ENCODE measurements at places on chromosomes 5 and 9.

- no peak for DNase-seq
These were observed 607 bp downstream of the FAXDC2 start for GRCh38 chr5:154849791-154850201.

DNA sequence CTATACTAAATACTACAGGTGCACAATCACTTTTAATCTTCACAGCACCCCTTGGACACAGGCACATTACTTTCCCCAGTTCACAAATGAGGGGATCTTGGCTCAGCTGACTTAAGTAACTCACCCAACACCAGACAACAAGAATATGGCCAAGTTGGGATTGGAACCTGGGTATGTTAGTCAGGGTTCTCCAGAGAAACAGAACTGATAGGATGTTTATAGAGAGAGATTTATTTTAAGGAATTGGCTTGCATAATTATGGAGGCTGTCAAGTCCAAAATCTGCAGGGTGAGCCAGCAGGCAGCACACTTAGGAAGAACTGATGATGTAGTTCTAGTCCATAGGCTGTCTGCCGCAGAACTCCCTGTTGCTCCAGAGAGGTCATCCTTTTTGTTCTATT is 312.9 kb downstream of the MAN2A1 start:
- DNase-seq, result no peak

GRCh38 chr9:127633216-127633862 is 21.3 kb downstream of the STXBP1 start:
- no peak for DNase-seq

- no peak for DNase-seq
These were observed 213.5 kb downstream of the FANCC start for GRCh38 chr9:95103871-95104580.

GRCh38 chr9:33081128-33081851 is 4.8 kb upstream of the SMU1 start:
- DNase-seq, result peak; percentile 81

GRCh38 chr5:80755626-80756025 is 100.8 kb upstream of the DHFR start:
- DNase-seq, result peak; percentile 30

GRCh38 chr9:27763831-27764230 is 190.6 kb upstream of the C9orf72 start:
- no peak for DNase-seq

- no peak for DNase-seq
These were observed 152.5 kb upstream of the NFIB start for GRCh38 chr9:14466429-14466818.

DNA sequence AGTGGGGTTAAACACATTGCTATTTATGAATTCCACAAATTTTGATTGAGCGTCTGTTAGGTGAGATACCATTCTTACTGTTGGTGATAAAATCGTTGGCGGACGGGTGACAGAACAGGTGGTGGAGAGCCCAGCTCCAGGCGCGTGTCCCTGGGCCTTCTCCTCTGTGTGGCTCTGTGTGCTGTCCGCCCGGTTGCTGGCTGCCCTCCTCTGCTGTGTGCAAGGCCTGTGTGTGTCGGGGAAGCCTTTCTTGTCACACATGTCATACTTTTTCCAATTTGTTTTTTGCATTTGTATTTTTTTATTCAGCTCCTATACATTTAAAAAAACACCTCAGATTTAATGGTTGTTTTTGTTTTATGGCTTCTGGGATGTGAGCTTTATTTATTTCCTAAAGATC is 33.9 kb downstream of the TENT4A start:
- no peak for DNase-seq

GRCh38 chr5:181107699-181108098 is 23.3 kb downstream of the OR2V1 start:
- no peak for DNase-seq

DNA sequence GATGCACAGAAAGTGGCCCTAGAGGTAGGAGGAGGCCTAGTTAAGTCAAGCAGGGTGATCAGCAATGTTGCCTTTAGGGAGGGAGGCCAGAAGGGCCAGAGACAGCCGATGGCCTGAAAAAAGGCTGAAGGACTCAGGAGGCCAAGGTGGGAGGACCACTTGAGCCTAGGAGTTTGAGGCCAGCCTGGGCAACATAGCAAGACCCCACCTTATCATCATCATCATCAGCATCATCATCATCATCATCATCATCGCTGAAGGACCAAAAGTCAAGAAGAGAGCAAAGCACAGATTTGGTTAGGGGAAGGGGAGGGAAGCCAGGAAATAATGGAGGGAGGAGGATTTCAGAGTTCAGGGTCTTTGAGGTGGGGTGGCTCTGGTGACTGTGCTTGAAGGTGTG is 74.3 kb downstream of the RALGPS1 start:
- no peak for DNase-seq

DNA sequence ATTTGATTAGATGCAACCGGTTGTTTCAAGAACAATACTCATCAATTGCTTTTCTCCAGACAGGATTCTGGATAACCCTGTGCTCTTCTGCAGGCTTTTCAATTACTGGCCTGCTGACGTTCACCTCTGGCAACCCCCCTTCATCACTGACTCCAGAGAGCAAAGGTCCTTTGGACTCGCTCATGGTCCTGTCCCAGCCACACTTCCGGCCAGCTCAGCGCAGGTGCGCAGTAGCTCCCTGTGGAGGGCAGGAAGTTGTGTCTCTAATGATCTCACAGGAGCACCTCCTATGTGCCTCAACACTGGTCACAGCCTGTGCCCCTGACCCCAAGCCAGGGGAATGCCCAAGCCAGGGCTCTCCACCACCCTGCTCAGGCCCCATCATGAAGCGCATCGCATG is 44.0 kb downstream of the OLFM1 start:
- DNase-seq, result no peak

DNA sequence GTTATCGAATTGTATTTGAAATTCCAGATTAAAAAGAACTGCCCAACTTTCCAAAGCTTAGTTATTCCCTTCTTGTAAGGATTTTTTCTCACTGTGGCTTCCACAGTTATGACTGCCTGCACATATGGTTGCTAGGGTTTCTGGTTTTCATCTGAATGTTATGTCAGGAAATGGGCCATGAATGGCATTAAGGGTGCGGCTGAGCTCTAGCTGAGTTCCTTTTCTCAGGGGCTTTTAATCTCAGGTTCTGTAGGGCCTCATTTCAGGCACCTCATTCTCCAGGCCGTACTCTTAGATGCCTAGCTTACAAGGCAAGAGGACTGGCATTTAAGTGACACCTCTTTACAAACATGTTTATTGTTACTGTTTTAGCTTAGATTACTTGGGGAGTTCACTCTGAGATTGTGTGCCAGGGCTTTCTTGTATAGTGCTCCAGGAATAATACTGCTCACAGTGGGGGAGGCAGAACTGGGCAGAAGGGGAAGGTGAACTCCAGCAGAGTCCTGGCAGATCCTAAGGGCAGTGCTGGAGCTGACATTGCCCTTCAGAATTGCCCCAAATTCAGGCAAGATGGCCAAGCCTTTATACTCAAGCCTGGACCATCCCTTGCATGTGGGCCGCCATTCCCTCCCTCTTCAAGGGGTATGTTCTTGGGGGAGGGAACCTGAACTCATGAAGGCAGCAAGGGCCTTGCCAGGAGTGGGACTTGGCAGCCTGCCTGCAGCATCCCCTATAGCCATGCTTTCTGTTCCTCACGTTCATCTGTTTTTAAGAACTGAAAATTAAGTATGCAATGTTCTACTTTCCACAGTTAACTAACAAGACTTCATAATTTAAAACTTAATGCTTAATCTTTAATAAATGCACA is 111.5 kb downstream of the KDM4C start:
- no peak for DNase-seq

- DNase-seq, result no peak
These were observed 35.7 kb upstream of the CDH18 start for GRCh38 chr5:20023686-20024180.

GRCh38 chr9:14219850-14220249 is 94.1 kb downstream of the NFIB start:
- DNase-seq, result no peak

DNA sequence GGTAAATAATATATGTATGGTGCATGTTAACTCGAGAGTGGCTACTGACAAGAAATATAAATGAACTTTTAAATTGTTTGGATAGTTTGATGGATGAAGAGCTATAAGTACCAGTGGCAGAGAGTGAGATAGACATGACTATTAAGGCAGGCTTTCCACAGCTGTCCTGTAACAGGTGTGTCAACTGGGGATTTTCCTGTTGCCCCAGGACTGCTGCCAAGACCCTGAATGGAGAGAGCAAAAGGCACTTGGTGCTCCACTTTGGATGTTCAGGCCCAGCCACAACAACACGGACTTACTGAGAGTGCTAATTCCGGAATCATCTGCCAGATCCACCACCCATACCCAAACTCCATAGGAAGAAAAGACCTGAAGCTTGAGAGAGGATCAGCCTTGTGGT is 215.1 kb downstream of the SEC61B start:
- DNase-seq, result no peak

DNA sequence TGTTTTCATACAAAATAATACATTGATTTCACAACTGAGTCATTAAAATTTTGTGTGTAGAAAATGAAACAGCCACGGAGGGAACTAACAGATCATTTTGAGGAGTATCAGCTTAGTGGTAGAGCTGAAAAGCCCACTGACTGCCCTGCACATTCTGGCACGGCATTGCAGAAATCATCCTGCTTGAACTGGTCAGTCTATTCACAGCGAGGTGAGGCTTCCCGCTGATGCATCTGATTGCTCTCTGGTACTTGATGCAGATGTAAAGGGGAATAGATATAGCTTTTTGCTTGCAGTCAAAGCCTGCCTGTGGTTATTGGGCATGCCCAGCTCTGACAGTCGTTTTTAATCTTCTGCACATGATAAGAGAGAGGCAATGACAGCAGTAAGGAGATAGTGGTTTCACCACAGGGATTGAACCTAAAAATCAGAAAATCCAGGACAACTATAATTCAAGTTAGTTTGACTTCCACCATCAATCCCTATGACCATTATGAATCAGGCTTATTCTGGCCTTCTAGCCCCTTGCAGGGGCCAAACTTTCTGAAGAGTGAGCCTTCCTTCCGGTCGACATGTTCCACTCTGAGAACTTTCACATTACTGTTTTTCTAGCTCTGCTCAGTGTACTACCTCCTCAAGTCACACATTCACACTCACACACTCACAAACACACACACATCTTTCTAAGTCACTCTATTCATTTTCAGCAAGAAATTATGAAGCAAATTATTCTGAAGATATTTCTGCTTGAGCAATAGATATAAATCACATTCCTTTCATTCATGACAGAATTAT is 782.8 kb upstream of the NUDT12 start:
- no peak for DNase-seq

DNA sequence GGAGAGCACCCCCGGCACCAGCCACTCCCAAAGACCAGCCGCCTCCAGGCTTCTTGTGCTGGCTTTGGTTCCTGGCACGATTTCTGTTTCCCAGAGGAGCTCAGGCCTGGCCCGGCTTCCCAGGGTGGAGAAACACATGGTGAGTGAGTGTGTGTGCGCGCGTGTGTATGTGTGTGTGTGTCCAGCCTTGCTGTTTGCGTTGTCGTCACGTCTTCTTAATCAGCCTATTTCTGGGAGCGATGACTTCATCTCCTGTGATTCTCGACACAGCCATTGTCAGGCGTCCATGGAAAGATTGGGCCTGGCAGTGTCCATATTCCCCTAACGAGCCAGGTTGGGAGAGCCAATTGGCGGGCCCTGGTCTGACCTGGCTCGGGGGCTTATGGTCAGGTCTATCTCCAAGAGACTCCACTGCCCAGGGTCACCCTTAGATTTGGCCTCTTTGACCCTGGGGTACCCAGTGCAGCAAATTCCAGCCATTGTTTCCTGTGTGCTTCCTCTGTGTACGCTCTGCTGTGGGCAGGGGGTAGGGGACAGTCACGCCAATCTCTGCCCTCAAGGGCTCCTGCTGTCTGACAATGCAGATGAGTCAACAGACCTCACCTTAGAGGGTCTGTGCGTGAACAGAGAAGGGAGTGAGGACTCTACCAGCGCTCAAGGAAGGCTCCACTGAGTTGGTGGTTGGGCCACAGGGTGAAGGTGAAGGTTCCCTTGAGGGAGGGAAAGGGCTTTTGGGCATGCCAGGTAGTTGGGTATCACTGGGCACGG is 73.8 kb downstream of the DAB2IP start:
- no peak for DNase-seq

GRCh38 chr9:83315649-83316048 is 222.6 kb downstream of the FRMD3 start:
- no peak for DNase-seq

- no peak for DNase-seq
These were observed 61.1 kb upstream of the LPAR1 start for GRCh38 chr9:111099199-111100008.

GRCh38 chr5:90421136-90421535 is 11.6 kb upstream of the CETN3 start:
- DNase-seq, result no peak

GRCh38 chr5:131587541-131587940 is 47.5 kb downstream of the RAPGEF6 start:
- DNase-seq, result no peak

DNA sequence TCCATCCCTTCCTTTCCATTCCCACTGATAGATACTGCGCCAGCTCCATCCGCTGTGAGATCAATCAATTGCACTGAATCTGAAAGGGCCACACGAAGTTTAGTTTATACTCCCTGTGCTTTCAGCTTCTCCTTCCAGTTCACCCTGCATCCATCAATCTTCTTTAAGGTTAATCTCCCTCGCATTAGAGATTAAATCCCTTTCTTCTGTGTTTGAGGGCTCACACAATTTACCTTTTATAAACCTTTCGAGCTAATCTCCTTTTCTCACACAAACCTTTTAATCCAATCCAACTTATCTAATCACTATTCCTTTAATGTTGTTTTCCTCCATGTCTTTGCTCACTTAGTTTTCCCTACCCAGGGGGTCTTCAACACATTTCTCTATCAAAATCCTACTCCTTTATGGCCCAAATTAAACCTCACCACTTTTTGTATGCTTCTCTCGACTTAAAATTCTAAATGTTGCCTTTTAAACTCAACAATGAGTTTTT is 64.6 kb upstream of the HAPLN1 start:
- DNase-seq, result no peak

- DNase-seq, result no peak
These were observed 17.3 kb upstream of the FAM240B start for GRCh38 chr9:38737246-38737645.

GRCh38 chr9:98230789-98231188 is 24.7 kb downstream of the TBC1D2 start:
- no peak for DNase-seq

DNA sequence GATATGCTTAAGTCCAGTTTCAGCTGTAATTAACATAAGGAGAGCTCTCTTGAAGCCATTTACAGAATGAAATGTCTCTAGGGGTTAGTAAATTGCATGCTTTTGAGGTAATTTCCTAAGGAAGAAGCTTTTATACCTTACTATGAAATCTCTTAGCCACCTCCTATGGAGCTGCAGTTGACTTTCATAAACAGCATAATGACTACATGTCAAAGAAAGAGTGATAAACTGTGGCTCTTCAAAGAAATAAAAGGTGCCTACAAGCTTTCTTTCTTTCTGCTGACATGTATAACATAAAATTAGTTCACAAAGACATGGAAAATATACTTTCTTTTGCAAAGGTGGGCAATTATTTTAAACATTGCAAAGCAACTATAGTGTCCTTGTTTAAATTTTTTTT is 90.8 kb downstream of the TMEM167A start:
- no peak for DNase-seq

DNA sequence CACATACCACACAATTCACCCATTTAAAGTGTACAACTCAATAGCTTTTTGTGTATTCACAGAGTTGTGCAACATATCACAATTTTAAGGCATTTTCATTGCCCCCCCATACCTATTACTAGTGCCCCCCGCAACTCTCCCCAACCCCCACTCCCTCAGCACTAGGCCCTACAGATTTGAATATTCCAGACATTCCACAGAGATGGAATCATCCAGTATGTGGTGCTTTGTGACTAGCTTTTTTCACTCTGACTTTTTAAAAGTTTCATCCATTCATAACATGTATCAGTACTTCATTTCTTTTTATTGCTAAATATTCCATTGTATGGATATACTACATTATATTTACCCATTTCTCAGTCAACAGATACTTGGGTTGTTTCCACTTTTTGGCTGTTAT is 102.9 kb upstream of the LRRTM2 start:
- no peak for DNase-seq

Measured in activated CD4-positive, alpha-beta memory T cell treated with anti-CD3 and anti-CD28 coated beads, Interleukin-2, amount 10 ng/mL, durations not matched to agents 7 days and 5 days (primary cell).